Stimulated activated CD4-positive, alpha-beta T cell treated with anti-CD3 and anti-CD28 coated beads, TNF-alpha, amount 100 ng/mL, for 4 hours (primary cell): ENCODE measurements at places on chromosomes 1 and 21.

- DNase-seq: no peak
Observed at GRCh38 chr1:91334856-91335255, 69.8 kb downstream of the HFM1 start.

DNA sequence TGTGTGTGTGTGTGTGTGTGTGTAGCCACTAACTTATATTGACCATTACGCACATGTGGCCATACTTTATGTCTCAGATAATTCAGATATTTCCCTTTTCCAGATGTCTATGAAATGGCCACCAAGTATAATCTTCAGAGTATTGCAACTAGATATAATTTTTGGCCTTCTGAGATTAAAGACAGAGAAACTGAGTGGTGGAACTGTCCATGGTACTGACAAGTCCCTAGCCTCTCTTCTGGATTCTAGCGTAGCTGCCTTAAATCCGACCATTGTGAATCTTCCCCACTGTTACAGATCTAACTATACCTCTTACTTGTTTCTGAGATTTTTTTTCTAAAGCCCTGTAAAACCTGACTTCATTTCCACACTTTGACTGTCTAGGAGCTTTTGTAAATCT is 100.0 kb upstream of the SERTAD4 start:
- no peak for DNase-seq

GRCh38 chr1:101496109-101496508 is 259.3 kb downstream of the S1PR1 start:
- DNase-seq: no peak

DNA sequence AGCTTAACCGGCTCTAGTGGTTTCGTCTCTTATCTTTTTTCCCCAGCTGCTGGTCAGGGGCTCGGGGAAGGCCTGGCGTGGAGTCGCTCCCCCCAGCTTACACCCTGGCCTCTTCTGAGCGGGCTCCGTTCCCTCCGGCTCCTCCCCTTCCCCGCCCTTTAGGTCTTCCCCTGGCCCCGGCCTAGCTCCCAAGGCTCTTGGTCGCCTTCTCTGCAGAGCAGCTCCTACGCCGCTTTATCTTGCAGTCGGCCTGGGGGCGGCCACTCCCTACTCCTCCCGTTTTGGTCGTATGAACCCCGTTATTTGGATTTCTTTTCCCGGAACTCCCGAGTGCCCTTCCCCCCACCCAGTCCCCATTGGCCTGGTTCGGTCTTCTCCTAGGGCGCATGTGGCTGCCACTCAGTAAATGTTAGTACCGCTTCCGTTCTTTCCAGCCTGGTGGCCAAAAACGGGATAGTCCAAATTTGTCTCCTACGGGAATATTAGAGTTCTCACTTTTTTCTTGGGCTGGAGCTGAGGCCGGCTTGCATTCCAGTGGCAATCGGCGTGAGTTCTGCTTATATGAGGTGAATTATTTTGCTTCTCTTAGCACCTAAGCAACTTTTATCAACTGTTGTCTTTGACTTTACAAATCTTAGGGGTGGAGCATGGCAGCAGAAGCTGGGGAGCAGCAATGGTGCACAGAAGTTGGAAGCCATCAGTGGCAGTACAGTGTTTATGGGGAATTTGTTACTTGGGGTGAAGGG is 467 bp downstream of the THRAP3 start:
- peak; percentile 68 for DNase-seq

- no peak for DNase-seq
Observed at GRCh38 chr1:210686841-210687240, 358.1 kb downstream of the HHAT start.

DNA sequence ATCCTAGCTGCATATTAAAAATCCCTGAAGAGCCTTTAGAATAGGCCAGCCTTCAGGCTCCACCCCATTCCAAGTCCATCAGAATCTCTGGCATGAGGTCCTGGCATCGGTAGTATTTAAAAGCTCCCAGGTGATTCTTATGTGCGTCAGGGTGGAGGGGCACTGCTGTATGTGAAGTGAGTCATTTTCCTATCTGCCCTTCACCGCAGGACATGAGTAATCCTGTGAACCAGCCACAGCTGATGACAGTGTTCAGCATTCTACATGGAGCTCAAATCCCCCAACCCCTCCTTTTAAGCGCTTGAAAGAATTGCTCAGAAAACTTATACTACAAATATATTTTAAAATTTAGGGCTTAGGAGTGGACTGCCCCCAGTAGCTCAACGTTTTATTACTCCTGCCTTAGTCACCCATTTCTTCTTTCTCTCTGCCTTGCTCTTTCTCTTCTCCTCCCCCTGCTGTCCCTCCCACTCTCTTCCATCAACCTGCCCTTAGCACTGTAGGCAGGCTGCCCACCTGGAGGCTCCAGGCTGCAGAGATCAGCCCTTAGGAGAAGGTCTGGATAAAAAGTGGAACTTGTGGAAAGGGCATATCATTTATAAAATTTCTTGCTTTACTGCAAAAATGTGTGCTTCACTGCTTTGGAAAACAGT is 73.8 kb upstream of the ZNF281 start:
- peak; percentile 32 for DNase-seq

DNA sequence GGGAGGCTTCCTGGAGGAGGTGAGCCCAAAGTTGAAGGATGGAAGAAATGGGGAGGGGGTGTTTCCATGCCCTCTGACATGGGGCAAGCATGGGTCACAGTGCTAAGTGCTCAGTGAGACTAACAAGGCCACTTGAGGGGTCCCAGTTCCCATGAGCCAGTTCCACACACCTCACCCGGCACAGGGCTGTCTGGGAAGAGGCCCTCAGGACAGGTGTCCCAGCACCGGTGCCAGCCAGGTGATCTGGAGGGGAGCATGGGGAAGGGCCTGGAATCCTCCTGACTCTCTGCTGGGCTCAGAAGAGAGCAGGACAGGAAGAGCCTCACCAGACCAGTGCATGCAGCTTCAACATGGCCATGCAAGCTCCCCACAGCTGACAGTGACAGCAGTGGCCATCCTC is 294.7 kb upstream of the VAMP3 start:
- DNase-seq: no peak

GRCh38 chr1:247441606-247442005 is 16.3 kb downstream of the OR2B11 start:
- no peak for DNase-seq

DNA sequence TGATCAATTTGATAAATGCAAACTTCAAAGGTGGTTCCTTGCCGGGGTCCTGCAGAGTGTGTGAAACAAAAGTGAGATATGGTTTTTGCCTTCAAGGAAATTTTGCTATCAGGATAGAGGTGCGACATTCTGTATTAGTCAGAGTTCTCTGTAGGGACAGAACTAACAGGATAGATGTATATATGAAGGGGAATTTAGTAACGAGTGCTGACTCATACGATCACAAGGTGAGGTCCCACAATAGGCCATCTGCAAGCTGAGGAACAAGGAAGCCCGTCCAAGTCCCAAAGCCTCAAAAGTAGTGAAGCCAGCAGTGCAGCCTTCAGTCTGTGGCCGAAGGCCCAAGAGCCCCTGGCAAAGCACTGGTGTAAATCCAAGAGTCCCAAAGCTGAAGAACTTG is 157.0 kb downstream of the RYR2 start:
- no peak for DNase-seq

GRCh38 chr1:176243746-176244145 is 36.7 kb upstream of the COP1 start:
- DNase-seq: no peak

DNA sequence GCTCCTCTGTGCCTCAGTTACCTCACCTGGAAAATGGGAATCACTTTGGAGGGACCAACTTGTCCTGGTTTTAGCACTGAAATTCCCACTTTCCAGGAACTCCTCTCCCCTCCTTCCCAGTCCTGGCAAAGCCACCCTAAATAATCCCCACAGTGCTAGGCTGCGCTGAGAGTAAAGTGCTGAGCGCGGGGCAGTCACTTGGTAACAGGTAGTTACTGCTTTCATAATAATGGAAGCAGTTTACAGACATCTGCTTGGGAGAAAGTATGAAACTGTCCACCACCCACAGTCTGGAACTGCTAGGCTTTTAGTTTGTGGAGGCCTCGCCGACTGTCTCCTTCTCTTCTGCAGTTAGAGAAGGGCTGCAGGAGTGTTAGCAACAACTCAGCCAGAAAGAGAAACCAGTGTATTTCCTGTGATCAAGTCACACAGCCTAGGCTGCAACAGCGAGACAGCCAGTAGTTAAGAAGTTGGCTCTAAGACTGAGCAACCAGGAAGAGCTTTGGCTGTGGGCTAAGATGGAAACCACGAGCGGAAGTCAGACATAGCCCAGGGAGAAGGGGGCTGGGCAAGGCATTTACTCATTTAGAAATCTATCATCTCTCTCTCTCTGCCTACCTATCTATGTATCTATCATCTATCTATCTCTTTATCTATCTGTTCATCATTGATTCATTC is 30.8 kb upstream of the ABCG1 start:
- peak; percentile 64 for DNase-seq

- peak; percentile 48 for DNase-seq
Observed at GRCh38 chr1:44775930-44776729, 790 bp downstream of the RPS8 start.

DNA sequence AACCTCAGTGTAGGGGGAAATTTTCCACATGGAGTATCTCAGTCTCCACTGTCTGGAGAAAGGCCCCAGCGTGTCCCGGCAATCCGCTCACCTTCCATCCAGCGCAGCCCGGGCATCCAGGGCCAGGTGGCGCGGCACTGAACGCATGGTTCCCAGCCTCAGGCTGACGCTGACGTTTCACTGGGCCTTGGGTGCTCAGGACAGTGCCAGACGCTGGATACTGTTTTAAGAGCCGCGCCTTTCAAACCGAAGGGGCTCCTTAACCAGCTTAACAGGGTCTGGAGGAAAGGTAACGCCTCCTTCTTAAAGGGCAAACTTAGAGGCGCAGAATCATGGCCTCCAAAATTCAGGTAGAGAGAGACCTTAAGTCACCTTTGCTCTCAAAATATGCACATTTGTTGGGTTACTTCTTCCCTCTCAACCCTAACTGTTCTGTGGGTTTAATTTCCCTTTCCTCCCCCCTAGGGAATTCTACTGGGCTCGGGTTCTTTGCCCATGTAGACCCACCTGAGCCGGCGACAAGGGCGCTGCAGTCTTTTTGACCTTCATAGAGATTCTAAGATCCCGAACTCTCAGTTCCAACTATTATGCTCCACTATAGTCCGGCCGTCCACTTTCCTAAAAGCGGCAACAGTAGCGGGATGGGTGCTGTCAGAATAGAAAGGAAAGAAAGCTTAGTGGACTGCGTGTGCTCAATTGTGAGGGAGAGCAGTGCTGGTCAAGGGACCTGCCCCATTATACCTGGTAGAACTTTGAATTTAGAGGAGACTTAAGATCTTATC is 3.5 kb upstream of the LHX9 start:
- no peak for DNase-seq

- no peak for DNase-seq
Observed at GRCh38 chr1:71269818-71270217, 189.0 kb upstream of the ZRANB2 start.

DNA sequence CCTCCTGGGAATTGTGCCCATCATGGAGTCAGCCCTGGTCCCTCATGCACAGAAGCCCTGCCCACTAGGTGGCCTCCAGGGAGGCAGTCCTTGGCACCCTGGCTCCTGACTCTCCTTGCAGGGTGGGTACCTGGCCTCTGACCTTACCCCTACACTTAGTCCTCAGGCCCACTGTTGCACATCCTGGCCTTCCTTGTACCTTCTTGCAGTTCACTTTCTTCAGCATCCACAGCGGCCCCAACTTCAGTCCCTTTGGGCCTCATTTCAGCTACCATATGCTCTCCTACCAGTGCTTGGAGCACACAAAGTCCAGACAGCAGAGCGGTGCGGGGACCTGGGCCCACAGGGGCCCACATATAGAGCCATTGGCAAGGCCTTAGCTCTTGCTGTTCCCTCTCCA is 19.2 kb upstream of the PARP1 start:
- no peak for DNase-seq

DNA sequence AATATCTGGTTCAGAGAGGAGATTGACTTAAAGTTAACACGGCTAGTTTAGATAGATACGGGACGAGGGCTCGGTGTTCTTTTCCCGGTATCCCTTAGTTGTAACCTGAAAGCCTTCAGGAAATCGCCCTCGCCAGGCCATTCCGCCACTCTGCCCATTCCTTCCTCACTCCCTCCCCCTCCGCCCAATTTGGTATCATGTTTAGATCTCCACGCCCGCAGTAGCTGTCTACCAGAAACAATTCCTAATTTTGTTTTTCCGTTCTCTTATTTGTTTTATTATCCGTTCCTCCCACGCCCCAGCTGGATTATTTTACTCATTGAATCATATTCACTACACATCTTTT is 685 bp upstream of the VAMP4 start:
- DNase-seq: peak; percentile 8

DNA sequence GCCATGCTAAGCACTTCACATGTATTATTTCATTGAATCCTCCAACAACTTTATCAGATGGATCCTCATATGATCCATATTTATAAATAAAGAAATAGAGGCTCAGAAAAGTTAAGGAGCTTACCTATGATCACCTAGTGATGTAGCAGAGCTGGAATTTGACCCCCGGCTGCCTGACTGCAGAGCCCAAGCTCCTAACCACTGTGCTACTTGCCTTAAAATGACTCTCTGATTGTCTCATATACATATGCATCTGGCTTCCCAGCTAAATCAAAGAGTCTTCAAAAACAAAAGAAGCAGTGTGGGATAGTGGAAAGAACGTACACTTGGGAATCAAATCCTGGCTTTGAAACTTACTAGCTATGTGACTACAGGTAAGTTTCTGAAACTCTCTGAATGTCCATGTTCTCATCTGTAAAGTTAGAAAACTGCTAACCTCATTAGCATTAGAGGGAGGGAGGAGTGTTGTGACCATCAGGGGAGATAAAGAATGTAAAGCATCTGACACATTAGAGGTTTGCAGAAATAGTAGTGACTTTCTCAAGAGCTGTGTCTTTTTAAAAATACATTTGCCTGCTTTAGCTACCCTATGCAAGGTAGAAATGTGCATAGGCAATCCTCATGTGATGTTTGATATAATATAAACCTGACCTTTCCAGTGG is 67.2 kb upstream of the BARHL2 start:
- no peak for DNase-seq

DNA sequence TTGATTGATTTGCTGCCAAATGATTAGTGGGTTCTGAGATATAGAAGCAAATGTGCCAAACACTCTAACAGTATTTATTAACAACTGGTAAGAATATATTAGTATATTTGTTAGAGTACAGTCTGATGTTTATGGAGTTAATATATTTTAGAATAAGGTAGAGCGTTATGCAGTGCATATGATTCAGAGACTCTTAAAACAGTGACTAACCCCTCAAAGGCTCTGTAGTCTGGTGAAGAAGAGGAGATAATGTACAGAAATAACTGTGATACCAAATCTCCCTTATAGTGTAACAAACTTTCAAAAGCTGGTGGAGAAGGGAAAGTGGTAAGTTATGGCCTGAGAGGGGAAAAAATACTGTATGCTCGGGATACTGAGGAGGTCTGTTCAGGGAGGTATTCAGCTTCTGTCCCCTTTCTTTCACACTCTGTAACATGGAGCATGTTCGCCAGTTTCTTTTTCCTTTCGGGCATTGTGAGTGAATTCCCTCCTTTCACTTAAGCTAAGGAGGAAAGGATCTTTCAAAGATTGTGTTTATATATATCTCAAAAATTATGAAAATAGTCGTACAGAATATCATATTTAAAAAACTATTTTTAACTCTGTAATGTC is 121.2 kb downstream of the ADGRL2 start:
- no peak for DNase-seq

- DNase-seq: no peak
Observed at GRCh38 chr1:8879922-8880676, 1.6 kb upstream of the ENO1 start.
